Stimulated activated CD4-positive, alpha-beta T cell treated with anti-CD3 and anti-CD28 coated beads, Interleukin-12 subunit alpha, Interleukin-12 subunit beta, amount 100 ng/mL, for 48 hours (primary cell): ENCODE measurements at places on chromosomes 11 and 22.

GRCh38 chr11:66883016-66883965 is 26.4 kb downstream of the LRFN4 start:
- peak; percentile 25 for DNase-seq

GRCh38 chr22:42642806-42643633 is 2.6 kb upstream of the ATP5MGL start:
- no peak for DNase-seq

DNA sequence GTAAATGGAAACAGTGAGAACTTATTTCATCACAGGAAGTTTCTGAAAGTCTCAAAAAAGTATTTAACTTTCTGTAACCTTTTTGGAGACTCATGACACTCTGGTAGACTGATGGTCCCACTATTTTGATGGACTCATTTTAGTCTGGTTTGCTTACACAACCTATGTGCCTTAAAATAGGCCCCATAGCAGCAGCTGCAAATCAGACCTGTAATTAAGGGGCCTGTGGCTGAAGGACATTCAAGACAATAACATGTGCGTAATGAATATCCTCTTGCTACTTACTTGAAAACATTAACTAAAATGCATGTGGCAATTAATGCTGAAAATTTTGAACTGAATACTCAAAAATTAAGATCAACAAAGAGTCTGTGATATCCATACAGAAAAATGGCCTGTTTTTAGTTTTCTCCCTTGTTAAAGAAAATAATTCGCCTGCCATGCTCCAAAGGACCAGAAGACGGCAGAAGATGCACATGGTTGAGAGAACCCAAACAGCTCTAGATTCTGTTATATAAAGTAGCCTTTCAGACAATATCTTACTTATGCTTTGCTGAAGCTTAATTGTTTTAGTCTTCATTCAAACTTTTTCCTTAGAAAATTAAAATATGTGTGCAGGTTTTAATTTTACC is 568.5 kb downstream of the KCNA4 start:
- no peak for DNase-seq

DNA sequence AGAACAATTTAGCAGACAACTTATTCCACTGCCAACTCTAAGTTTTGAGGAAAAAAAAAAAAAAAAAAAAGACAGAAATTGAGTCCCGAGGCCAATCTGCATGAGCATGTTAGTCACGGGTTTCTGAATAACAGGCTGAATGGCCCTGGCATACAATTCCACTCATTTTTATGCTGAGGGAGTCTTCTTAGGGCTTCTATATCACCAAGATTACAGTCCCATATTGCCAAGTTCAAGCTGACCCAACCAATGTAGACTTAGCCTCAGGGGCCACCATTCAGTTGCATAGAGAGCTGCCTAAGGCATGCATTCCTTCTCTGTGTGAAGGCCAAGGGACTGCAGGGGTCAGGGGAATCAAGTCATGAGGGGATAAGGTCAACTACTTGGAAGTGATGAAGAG is 27.5 kb downstream of the KIRREL3 start:
- no peak for DNase-seq

DNA sequence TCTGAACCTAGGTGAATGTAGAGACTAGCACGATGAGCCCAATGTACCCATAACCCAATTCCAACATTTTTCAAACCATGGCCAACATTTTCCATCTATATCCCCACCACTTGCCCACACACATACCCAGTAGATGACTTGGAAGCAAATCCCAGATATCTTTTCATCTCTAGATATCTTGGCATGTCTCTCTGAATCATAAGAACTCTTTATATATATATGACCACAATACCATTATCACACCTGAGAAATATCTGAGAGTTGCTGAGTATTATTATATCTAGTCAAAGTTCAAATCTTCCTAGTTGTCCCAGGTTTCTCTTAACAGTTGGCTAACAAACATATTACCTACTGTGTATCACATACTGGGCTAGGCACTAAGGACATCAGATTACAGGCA is 37.9 kb upstream of the NFRKB start:
- DNase-seq = no peak

- no peak for DNase-seq
Observed at GRCh38 chr11:30741039-30741550, 154.9 kb upstream of the MPPED2 start.

DNA sequence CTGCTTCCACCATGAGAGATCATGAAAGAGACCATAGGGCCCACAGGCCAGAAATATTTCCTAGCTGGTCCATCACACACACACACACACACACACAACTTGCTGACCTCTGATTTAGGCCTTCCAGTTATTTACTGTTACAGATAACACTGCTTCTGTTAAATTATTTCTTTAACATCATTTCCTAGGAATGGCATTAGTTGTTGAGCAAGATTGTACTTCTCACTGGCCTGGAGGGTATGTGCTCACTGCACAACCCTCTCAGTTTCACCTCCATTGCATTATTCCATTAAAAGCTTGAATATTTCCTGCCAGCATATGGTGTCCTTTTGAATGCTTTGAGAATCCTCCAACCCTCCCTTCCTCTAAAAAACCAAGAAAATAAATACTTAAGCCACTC is 104.4 kb downstream of the MICAL2 start:
- DNase-seq = no peak

- no peak for DNase-seq
Observed at GRCh38 chr11:76617553-76618265, 52.8 kb downstream of the LRRC32 start.

- no peak for DNase-seq
Observed at GRCh38 chr22:37569921-37570660, 9.8 kb downstream of the LGALS2 start.

DNA sequence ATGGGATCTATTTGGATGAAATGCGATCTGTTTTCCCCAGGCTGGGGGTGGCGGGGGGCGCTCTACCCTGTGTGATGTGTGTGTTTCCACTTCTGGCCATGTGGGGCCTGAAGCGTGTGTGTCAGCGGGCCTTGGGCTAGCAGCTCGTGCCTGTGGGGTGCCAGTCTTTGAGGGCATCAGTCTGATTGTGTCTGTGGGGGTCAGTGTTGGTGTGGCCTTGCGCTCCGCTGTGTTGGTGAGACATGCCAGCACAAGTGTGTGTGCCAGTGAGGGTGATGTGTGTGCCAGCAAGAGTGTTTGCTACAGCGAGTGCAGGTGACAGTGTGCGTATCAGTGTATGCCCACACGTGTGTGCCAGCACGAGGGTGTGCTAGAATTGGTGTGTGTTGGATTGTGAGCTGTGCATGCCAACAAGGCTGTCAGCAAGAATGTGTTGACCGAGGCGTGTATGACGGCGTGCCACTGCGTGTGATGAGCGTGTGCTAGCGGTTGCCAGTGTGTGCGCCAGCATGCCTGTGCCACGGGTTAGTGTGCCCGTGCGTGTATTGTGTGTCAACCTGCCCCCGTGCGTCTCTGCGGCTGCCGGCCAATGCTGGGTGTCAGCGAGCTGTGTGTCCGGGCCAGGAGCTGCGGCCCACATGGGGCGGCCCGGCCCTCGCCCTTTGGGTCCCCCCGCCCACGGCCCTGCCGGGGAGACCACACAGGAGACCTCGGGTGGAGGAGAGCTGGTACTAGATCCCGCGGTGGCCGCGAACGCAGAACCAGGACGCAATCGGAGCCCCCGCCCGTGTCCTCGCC is 519 bp downstream of the ARRB1 start:
- DNase-seq = no peak

DNA sequence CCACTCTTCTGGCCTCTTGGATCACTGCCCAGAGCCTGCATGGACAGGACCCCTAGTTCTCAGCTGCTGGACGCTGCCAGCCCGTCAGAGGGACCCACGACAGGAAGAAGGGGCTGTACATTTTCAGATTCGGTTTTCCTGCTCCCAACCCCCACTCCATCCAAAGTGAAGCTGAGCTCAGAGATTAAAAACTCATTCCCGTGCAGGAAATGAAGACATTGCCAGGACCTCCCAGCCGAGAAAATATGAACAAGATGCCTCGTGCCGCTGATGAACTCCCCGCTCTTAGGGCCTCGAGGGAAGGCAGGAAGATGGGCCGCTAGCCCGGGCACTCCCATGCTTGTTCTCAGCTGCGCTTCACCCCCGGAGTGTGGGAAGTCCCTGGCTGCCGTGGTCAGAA is 36.1 kb downstream of the RPUSD4 start:
- DNase-seq = no peak

GRCh38 chr22:18994701-18995326 is 58.7 kb upstream of the PRODH start:
- DNase-seq = no peak

DNA sequence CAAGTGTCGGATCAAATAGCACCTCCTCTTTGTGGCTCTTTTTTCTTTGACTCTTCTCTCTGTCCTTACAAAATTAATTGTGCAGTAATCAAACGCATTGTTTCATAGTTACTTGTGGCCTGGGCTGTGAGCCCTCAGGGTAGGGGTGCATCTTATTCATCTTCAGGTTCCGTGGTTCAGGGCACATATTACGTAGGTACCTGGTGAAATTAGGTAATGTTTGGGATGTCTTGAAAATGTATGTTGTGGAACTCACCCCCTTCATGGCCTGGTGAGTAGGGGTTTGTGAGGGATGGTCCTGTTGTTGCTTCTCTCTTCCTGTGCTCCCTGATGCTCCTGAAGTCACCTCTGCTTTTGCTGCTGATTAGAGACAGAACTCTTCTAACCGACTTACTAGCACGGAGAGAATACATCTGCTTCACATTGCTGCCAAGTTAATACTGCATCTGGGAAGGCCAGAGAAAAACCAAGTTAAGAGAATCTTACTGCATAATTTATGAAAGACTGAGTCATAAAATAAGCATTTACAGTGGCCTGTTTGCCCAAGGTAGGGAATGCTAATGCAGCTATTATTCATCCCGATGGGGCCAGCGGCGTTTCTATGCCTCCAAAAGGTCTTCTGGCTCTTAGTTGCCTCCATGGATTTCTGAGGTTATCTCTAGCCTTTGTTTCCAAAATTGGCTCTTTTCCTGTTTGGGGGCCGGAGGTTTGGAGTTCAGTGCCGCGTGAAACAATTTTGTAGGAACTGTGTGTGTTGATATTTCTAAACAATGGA is 66.9 kb downstream of the TBC1D22A start:
- no peak for DNase-seq

GRCh38 chr11:118227865-118228785 is 3.3 kb upstream of the JAML start:
- DNase-seq = no peak

- DNase-seq = no peak
Observed at GRCh38 chr11:103939694-103940093, 96.7 kb upstream of the DDI1 start.

DNA sequence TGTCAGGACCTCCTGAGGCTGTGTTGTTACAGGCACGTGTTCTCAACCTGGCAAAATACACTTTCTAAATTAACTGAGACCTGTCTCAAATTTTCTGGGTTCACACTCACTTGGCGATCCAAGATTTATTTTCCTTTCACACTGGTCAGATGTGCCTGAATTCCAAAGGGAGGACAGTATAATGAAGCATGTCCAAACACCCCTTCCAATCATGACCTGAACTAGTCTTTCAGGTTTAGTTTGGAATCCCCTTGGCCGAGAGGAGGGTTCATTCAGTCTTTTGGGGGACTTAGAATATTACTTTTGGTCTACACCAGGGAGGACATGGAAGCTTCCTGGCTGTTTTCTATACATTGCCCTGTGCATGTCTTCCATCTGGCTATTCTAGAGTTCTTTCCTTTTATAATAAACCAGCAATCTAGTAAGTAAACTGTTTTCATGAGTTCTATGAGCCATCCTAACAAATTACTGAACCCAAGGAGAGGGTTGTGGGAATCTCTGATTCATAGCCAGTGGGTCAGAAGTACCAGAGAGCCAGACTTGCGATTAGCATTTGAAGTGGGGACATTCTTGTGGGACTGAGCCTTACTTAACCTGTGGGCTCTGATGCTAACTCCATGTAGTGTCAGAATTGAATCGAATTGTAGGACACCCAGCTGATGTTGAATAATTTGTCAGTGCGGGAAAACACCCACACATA is 14.8 kb upstream of the TMEM216 start:
- no peak for DNase-seq

GRCh38 chr11:1792461-1792860 is 28.7 kb upstream of the CTSD start:
- no peak for DNase-seq

- no peak for DNase-seq
Observed at GRCh38 chr22:25935266-25936058, 193.5 kb downstream of the MYO18B start.

DNA sequence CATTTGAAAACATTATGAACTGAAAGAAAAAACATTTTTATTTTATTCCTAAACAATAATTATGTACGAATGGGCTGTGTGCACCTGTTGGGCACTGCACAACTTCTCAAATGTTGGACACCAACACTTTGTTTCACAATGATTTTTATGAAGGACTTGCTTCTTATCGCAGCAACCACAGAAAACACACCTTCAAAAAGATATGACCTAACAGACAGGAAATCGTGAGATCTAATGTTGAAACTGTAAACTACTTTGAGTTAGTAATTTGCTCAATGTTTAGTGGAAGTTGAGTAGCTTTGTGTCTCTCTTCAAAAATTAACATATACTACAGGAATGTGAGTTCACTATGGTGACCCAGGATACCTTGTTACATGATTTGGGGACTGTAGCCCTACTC is 98.6 kb downstream of the NXPE2 start:
- DNase-seq = no peak

GRCh38 chr11:62556875-62557631 is 10.4 kb upstream of the AHNAK start:
- no peak for DNase-seq

DNA sequence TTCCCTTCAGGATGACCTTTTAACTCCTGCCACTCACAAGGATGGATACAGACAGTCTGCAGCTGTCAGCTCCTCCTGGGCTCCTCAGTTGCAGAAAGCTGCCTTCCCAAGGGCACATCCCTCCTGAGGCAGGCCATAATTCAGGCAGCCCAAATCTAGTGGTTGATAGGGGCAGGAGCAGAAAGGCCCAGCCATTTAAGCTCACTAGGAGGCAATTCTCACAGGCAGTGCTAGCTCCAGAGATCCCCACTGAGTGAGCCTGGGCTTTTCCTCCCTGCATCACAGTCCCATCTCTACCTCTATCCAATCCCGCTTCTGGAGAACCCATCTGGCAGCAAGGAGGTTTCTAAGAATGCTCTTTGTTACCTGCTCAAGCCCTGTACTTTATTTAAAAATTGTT is 200.6 kb downstream of the ARHGAP42 start:
- DNase-seq = no peak

DNA sequence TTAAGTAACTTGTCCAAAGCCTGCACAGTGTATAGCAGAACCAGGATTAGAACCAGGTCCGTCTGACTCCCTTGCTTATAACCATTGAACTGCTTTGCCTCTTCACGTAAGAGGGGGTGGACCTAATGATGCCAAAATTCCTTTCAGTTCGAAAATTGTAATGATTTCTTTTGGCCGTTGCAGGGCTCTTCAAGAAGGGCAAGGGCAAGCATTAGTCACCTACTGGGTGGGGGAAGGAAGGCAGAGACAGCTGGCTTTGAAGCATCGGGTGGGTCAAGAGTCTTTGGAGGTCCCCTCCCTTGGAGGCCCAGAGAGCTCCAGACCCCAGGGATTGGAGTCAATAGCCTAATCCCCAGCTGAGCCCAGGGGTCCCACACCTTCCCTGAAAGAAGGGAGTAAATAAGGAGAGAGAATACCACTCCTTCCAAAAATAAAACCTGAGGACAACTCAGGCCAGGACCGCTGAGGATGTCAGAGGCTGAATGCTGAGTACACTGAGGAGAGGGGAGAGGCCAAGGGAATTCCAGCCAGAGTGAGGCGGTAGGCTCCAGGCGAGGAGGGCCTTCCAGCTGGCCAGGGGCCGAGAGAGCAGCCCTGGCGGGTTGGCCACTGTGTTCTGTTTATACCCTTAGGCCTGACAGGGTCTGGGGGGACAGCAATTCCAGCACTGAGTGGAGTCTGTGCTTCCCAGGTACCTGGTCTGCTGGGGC is 14.1 kb downstream of the CREB3L1 start:
- no peak for DNase-seq

- DNase-seq = no peak
Observed at GRCh38 chr11:20397281-20397680, 9.8 kb downstream of the PRMT3 start.
